ENCODE measurements at places on chromosomes 1 and 21.

GRCh38 chr1:183732236-183732880, 72.6 kb upstream of the RGL1 start:
- no peak for DNase-seq

DNA sequence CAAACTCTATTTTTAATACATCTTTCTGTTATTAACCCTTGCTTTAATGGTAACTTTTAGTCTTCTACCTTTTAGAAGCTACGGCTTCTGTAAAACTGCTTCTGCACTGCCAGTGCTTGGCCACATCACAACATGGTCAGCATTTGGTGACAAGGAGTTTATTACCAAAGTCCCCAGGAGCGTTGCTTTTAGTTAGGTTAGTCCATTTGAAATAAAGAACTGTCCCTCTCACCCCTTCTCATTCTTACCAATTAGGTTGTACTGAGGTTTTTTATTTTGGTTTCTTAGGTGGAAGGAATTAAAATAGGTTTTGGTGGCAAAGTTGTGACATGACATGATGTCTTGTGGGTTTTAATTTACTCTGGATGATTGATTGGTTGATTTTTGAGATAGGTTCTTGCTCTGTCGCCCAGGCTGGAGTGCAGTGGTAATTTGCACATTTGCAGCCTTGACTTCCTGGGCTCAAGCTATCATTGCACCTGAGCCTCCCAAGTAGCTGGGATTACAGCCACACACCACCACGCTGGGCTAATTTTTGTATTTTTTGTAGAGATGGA, 39.2 kb downstream of the SPEN start:
- DNase-seq, result no peak

DNA sequence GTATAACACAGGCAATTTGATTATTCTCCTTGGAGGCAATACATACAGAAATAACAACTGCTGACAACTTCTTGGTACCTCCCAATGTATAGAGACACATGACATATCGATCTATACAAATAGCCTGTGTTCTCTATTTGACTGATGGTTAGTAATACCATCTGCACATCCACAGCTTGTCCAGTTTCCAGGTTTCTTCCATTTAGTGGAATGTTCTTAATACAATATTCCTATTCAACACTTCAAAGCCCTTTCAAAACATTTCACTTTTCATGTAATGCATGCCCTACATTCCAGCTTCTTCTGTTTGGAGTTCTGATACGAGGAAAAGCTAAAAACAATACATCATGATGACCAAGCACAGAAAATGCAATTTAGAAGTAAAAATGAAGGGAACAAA, 37.0 kb upstream of the GORAB start:
- DNase-seq, result no peak

DNA sequence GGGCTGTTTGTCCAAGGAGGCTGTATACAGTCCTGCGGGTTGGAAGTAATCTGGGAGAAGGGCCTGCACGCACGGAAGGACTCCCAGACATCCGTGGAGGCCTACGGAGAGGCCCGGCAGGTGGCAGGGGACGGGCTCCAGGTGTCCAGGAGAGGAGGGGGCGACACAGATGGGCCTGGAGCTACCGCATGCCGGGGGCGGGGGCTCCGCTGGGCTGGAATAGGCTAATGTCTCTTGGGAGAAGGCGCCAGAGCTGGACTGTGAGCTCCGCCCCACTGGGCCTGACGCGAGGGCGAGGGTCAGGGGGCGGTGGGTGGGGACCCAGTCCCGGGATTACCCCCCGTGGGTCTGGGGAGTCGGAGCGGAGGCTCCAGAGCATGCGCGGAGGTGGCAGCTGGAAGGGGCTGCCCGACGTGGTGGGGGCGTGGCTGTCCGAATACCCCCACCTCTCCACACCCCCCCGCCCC, 659 bp downstream of the AGO1 start:
- DNase-seq, result no peak

DNA sequence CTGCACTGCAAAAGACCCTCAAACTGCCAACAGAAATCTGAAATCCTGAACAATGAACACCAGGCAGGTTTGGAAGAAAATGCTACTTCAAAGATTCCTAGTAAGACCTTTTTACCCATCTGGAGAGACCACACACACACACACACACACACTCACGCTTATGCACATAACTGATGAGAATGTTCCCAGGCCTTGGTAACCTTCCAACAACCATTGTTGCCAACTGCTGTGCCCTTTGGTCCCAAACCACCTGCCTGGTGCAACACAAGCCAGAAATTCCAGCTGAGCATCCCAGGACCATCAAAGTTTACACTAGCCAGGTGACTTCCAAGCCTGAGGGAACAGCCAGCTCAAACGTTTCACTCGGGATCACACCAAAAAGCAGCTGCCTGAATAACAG, 56.9 kb downstream of the SEC16B start:
- no peak for DNase-seq

DNA sequence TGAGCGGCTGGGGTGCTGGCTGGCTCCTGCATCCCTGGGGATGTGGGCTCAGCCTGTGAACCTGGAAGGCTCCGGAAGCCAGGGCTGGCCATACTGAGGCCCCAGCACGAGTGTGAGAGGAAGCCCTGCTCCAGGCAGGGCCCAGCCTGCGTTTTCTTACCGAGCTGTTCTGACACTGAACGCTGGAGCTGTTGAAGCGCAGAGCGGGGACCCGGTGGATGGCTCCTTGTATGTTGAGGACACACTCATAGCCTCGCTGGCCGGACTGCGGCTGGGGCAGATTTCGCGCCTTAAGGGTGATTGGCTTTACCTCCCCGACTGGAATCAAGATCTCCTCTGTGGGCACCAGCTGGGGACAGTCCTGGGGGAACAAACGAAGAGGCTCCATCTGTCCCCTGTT, 160.0 kb downstream of the PLXNA2 start:
- DNase-seq, result no peak

DNA sequence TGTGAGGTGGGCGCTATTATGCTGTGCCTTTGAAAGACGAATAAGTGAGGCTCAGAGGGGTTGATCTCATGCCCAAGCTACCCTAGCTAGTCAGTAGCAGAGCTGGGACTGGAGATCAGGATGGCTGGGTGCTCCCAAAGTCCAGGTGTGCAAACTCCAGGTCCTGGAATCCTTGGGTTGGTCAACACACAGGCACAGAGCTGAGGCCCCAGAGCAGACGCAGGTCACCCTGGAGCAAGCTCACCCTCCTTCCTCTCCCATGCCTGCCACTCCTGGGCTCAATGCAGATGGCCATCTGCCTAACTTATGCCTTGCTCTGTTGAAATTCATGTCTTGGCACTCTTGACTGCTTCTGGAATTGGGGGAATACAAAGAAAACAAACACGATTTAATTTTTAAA, 587.2 kb downstream of the PTPRU start:
- no peak for DNase-seq

DNA sequence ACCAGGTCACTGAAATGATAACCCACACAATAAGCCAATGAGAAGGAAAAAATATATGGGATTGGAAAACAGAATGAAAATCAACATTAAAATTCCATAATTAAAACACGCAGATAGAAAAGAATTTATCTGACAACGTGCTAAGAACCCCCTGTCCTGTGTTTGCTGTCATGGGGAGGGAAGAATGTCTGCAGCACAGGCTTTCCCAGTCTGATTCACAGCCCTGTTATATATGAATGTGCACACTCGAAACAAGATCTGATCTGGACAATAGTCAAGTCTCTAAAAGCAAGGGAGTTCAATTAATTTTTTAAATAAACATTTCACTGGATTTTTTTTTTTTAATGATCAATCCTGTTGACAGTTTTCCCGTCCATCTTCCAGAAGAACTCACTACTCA, 220.0 kb downstream of the RERE start:
- no peak for DNase-seq

DNA sequence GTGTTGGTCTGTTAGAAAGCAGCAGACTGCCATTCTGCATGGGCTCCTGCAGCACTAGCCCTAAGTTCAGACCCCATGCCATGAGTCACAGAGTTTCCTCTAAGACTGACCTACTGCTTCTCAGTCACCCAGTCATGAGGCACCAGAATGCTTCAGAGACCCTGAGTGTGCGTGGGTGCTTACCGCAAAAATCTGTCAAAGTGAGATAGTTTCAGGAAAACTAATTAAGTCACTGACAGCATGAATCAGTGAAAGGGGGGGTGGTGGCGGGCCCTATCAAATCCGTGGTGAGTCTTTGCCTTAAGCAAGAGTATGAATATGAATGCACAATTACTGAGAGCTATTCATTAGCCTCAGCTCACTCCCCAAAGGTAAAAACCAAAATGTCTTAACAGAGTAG, 98.1 kb downstream of the KCTD3 start:
- no peak for DNase-seq

GRCh38 chr1:1325288-1326074, 879 bp downstream of the CPTP start:
- no peak for DNase-seq

GRCh38 chr1:15411593-15412137, 2.0 kb downstream of the EFHD2 start:
- DNase-seq, result no peak

All from pulmonary artery endothelial cell (primary cell).